ENCODE measurements at places on chromosomes 13 and 19. TPM values are rescaled to one million over a fixed set of nuclear protein-coding genes. Genes with fewer than 3 reads are reported as not detected.

- DNase-seq = no peak
These were observed 62.2 kb downstream of the KCTD12 start for GRCh38 chr13:76823969-76824368.

DNA sequence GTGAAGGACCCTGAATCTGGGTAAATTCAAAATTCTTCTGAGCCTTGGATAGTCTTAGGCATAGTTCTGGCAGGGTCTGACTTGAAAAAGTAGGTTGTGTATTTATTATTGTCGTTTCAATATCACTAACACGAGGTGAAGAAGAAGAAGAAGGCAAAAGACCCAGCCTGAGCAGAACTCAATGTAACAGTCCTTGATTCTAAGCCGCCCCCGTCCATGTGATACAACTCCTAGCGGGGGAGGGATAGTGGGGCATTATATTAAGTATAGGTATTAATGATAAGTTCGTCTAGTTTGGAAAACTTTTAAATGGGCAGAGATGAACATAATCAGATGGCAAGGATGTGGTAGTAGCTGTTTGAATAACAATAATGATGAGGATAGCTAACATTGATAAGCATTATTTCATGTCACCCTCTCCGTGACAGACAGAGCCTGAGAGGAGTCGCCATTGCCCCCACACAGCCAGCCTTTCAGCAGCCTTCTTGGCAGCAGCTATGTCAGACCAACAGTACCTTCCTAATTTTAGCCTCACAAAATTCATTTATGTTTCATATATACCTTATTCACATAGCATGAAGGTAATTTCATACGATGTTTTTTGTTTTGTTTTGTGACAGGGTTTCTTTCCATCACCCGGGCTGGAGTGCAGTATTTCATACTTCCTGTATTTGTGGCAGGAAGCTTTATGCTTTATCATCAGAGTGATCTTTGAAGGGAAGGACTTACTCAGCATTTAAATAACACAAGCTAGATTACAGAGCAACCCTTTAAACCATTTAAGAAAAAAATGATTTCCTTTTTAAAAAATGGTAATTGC, 64.4 kb upstream of the NPAS1 start:
- peak; percentile 38 for DNase-seq

GRCh38 chr19:13037731-13038130, 42.5 kb downstream of the NFIX start:
- no peak for DNase-seq

DNA sequence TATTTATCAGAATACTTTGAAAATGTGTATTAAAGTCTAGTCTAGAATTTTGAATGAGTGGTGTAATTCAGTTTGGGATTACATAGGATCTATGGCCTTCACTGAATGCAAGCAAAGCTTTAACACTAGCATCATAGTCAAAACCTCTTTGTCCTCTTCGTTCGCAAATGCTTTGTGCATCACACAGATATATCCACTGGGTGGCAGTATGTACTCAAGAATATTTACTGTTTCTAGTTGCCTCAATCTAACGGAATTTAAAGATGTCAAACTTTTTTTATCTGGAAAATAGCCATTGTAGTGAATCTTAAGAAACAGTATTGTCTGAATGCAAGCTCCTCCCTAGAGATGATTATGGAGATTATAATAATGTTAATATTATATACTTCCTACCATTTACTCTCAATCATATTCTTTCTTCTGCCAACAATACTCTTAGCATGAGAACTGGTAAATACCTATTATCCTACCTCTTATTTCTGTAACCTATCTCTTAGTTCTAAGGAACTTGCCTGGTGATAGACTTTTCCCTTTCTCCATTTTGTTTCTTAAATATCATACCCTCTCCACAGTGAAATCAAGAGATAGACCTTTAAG, 25.8 kb downstream of the LACC1 start:
- peak; percentile 52 for DNase-seq

- no peak for DNase-seq
These were observed 219.9 kb upstream of the IRS2 start for GRCh38 chr13:110006304-110006703.

- DNase-seq = no peak
These were observed 27.6 kb upstream of the SLC35E1 start for GRCh38 chr19:16599655-16600346.

DNA sequence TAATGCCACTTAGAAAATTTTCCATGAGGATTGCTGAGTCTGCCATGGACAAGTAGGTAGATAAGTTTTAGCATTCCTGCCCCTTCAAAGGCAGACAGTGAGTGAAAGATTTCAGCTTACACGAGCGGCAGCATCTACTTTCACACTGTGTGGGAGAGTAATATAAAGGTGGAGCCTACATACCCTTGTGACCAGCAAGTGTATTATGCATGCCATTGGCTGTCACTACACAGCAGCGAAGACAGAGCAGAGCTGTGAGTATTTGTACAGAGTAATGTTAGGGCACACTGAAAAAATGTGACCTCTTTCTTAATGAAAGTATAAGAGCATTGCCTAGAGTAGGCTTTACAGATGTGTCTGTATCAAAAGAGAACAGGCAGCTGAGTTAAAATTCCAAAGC, 14.0 kb downstream of the SLITRK6 start:
- DNase-seq = no peak

- peak; percentile 78 for DNase-seq
These were observed 427 bp downstream of the RTBDN start for GRCh38 chr19:12833738-12834565.

GRCh38 chr19:2427429-2428320, at the start of gene TIMM13:
TIMM13 (minus strand) TSS chr19:2427586; CDS start chr19:2427533, 53 bp downstream.
- peak; percentile 91 for DNase-seq

- no peak for DNase-seq
These were observed 1.9 kb downstream of the RETN start for GRCh38 chr19:7670790-7671189.

DNA sequence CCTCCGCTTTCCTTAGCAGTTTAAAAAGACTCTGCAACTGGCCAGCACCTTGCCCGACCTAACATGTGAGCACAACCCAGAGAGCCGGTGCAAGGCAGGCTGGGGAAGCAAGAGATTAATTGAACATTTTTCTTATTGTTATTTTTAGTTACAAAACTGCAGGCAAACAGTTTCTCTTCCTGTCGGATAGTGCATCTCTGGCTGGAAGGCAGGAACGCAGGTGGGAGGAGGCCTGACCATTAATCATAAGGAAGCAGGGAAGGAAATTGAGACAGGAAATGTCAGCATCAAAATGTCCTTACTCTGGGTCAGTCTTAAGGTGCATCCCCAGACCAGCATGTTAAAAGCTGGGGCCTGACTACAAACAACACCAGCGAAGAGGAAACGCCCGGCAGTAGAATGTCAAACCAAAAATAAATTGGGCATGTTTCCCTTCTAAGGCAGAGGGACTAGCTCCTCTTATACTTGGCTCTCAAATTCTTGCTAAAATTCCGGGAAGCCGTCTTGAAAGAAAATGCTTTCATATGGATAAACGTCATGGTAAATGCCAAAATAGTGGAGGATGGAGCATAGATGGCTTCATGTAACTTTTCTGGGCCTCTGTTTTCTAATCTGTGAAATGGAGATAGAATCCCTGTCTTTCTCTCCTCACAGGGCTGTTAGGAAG, 226.8 kb downstream of the RAP2A start:
- no peak for DNase-seq

DNA sequence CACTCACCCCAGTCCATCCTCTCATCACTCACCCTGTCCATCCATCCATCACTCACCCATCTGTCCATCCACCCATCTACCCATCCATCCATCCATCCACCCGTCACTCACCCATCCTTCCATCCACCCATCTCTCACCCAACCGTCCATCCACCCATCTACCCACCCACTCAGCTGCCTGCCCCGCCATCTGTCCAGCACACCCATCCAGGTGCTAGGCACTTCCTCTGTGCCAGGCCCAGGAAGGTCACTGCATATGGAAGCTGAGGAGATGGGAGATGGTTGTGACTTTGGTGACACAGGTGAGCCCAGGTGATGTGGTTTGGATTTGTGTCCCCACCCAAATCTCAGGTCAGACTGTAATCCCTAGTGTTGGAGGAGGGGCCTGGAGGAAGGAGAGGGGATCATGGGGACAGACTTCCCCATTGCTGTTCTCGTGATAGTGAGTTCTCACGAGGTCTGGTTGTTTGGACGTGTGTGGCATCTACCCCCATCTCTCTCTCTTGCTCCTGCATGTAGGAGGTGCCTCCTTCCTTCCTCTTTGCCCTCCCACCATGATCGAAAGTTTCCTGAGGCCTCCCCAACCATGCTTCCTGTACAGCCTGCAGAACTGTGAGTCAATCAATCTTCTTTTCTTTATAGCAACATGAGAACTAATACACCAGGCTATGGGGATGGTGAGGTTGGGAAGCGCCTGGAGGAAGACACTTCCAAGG, 15.9 kb upstream of the C13orf46 start:
- DNase-seq = no peak

The NALCN gene
- not detected for total RNA-seq

The RNF6 gene
- 22.3 TPM for total RNA-seq

The DENND1C gene
- total RNA-seq = 0.78 TPM

The KLK11 gene
- not detected for total RNA-seq

The ZNF14 gene
- 2.6 TPM for total RNA-seq

The ENOX1 gene
- not detected for total RNA-seq

The MAST1 gene
- total RNA-seq = 12.1 TPM
